ENCODE measurements at places on chromosomes 4 and X. TPM values are rescaled to one million over a fixed set of nuclear protein-coding genes. Genes with fewer than 3 reads are reported as not detected.

NELFA gene
- total RNA-seq = 14.9 TPM

PLP1 gene
- 25.8 TPM for total RNA-seq

CT45A3 gene
- not detected for total RNA-seq

P2RY8 gene
- 1.6 TPM for total RNA-seq

PRDM8 gene
- 1.3 TPM for total RNA-seq

C1GALT1C1 gene
- total RNA-seq = 21.0 TPM

SAGE1 gene
- not detected for total RNA-seq

MTNR1A gene
- not detected for total RNA-seq

STATH gene
- total RNA-seq = not detected

GC gene
- not detected for total RNA-seq

GABRA4 gene
- 1.9 TPM for total RNA-seq

DCHS2 gene
- total RNA-seq = not detected

PRSS12 gene
- total RNA-seq = not detected

MAGEA2 gene
- not detected for total RNA-seq

OPN1MW2 gene
- total RNA-seq = not detected

PGAM4 gene
- total RNA-seq = not detected

MMAA gene
- total RNA-seq = 8.1 TPM

CTAG1A gene
- not detected for total RNA-seq

TMEM156 gene
- not detected for total RNA-seq

CRLF2 gene
- not detected for total RNA-seq

COX7B2 gene
- not detected for total RNA-seq

TLR7 gene
- total RNA-seq = 0.76 TPM

HTN3 gene
- total RNA-seq = not detected

Measured in right cardiac atrium (tissue), 5 donors.